Jurkat, Clone E6-1 (cell line): ENCODE measurements at places on chromosomes 1 and 21.

GRCh38 chr1:180143359-180143758 is 11.3 kb upstream of the QSOX1 start:
- DNase-seq, result no peak

DNA sequence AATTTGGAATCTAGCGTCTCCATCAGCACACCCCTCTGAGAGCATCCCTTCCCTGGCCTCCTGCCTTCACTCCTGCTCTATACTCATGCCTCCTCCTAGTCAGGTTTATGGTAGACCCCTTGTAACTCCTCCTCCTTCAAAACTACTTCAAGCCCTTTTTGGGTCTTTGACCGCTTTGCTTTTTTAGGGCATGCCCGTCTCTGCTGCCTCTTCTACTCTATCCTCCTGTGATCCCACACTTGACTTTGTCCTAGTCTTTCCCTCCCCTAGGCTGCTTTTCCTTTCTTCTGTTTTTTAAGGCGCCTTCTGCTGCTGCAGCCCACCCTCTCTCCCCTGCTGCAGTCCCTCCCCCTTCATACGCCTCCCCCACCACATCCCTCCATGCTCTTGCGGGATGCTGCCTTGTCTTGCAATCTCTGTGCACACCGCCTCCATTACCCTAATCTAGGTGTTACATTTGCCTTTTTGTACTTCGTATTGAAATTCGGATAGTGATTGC is 1.5 kb downstream of the SNX27 start:
- no peak for DNase-seq

DNA sequence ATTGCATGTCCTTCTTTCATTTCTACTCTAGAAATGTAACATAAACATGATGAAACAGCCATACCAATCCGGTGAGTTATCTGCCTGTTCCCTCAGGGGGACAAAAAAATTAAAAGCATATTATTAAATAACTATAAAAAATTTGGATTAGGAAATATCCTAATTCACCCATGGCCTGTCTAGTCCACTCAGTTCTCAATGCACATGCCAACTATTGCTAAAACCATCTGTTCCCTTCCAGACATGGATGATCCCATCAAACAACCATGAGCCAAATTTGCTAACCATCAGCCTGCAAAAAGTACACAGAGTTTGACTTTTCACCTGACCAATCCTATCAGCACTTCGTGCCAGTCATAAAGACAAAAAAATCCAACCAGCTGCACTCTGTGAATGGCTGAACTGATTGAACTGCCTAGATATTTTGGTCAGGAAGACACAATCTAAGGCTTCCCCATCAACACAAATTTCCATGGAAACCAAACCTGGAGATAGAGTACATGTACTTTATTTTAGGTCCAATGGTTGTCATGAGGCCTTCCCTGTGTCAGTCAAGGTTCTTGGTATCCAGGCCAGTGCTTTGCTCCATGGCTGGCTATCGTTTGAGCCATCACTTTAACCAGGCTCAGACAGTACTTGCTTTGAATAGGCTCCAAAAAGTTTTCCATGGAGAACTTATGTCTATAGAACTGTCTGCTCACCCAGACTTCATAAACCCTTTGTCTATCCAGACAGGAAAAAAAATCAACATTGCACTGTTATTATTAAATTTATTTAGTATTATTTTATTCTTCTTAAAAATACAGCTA is 570.8 kb downstream of the LTN1 start:
- no peak for DNase-seq

- DNase-seq, result no peak
Measured at GRCh38 chr1:22835636-22836319, 125.1 kb downstream of the EPHB2 start.

DNA sequence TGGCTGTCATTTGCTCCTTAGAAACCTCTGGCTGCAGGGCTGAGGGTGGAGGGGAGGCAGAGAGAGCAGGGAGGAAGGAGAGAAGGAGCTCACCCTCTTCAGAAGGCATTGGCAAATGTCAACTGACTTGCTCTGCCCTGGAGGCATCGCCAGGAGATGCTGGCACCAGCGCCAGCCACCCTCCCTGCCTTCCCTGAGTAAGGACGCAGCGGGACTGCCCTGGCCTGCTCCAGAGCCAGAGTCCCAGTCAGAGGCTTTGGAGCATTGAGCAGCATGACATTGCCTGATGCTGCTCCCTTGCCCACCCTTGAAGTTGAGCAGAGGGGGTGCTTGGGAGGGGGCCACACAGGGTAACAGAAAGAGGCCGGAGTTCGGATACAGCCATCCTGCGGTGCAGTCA is 62.3 kb downstream of the DISP3 start:
- DNase-seq, result no peak

DNA sequence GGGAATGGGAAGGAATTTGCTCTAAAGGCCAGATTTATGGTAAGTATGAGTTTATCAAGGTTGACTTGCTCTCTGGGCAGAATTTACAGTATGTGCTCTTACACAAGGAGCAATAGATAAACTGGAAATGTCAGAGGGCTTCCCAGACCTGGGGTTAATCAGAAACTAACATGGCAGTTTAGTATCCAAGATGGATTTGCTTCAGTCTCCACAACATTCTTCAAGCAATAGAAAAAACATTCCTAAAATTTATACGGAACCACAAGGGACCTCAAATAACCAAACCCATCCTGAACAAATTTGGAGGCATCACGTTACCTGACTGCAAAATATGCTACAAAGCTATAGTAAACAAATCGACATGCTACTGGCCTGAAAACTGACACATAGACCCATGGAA is 606.7 kb upstream of the CHRM3 start:
- no peak for DNase-seq

- no peak for DNase-seq
Measured at GRCh38 chr1:162682013-162682419, 49.8 kb downstream of the DDR2 start.

- DNase-seq, result no peak
Measured at GRCh38 chr1:78554840-78555239, 64.1 kb downstream of the PTGFR start.

DNA sequence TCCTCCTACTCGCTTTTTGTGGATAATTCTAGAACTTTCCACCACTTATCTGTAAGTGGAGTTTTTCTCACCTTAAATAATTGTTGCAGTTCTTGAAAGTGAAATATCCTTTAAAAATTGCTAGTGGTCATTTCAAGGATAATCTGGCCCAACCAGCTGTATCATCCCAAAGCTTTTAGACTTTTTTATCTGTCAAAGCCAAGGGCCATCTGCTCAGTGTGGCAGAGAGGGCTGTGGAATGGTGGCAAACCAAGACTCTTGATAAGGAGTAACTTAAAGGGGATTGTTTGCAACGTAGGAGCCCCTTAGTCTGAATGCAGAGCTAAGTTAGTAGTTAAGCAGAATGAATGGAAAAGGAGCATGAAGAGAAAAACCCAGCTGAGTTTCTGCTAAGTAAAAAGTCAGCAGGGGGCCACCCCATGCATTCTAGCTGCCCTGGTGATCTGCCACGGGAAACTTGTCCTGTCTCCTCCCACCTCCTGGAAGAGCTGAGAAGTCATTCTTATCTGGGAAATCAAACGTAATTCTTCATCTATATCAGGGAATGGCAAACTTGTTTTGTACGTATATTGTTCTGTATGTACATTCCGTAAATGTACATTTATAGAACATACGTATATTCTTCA is 169.3 kb downstream of the PRDM2 start:
- no peak for DNase-seq

GRCh38 chr21:42317341-42317741 is 2.1 kb upstream of the TFF3 start:
- no peak for DNase-seq

GRCh38 chr1:29470788-29471119 is 234.4 kb downstream of the PTPRU start:
- no peak for DNase-seq

GRCh38 chr1:210347112-210347511 is 18.4 kb downstream of the HHAT start:
- no peak for DNase-seq

DNA sequence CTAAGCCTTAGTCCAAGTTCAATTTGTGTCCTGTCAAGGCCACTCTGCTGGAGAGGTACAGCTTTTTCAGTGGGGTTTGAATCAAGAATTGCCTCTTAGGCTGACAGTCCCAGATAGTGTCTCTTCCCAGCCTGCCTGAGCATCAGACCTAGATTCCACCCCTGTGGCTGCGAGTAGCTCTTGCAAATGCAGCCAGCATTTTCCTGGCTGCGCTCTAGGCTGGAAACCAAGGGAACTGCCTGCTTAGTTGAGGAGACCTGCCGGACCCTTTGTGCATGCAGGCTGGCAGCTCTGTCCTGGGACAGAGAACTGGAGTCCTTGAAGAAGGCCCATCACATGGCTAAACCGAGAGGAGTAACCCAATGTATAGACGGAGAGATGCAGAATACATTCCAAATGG is 293.7 kb downstream of the PCP4 start:
- no peak for DNase-seq

DNA sequence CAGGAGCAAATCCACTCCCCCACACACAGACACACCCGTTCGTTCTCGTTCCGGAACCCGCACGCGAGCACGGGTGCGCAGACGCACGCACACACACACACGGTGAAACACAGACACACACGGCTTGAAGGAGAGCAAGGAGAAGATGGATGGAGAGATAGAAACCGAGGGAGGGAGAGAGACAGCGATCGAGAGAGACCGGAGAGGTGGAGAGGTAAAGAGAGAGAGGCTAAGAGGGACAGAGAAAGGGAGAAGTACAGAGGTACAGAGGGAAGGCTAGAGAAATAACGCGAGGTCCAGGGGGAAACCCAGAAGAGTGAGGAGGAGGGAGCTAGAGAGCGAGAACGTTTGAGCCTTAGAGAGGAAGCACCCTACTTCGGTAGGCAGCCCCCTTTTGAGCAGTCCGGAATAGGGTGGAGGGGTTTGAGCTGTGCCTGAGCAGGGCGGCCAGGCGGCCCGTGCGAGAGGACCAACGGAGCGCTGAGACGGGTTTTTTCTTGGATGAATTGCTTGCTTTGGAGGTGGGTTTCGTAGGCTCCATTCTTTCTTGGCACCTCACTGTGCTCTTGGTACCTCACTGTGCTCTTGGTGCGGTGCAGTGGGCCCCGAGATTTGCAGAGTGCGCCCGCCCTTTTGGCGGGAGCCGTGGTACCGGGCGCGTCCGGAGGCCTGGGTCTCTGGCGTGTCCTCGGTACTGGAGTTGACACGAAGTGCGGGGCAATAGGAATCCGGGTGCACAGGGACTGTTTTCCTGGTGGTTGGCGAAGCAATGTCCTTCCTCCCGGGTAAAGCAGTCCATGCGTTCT is 88.4 kb upstream of the RHOU start:
- peak; percentile 59 for DNase-seq

- DNase-seq, result no peak
Measured at GRCh38 chr21:42338729-42339715, 11.8 kb downstream of the TFF2 start.

DNA sequence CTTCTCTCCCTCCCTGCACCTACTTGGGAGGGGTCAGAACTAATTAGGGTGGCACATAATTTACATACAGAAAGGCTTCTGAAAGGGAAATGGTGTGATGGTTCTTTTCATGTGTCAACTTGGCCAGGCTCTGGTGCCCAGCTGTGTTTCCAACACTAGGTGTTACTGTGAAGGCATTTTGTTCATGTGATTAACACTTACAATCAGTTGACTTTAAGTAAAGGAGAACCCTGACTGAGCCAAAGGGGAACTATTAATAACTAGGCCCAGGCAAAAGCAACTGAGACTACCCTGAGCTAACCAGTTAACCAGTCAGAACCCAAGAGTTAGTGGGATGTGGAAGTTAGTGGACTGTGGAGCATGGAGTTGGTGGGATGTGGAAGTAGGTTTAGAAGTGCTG is 114.9 kb downstream of the SEC16B start:
- DNase-seq, result no peak

- no peak for DNase-seq
Measured at GRCh38 chr1:190429141-190429540, 48.5 kb downstream of the BRINP3 start.

- peak; percentile 85 for DNase-seq
Measured at GRCh38 chr1:43963006-43963405, 6.8 kb upstream of the DPH2 start.

- peak; percentile 89 for DNase-seq
Measured at GRCh38 chr1:59477286-59477685, 180.4 kb downstream of the FGGY start.

DNA sequence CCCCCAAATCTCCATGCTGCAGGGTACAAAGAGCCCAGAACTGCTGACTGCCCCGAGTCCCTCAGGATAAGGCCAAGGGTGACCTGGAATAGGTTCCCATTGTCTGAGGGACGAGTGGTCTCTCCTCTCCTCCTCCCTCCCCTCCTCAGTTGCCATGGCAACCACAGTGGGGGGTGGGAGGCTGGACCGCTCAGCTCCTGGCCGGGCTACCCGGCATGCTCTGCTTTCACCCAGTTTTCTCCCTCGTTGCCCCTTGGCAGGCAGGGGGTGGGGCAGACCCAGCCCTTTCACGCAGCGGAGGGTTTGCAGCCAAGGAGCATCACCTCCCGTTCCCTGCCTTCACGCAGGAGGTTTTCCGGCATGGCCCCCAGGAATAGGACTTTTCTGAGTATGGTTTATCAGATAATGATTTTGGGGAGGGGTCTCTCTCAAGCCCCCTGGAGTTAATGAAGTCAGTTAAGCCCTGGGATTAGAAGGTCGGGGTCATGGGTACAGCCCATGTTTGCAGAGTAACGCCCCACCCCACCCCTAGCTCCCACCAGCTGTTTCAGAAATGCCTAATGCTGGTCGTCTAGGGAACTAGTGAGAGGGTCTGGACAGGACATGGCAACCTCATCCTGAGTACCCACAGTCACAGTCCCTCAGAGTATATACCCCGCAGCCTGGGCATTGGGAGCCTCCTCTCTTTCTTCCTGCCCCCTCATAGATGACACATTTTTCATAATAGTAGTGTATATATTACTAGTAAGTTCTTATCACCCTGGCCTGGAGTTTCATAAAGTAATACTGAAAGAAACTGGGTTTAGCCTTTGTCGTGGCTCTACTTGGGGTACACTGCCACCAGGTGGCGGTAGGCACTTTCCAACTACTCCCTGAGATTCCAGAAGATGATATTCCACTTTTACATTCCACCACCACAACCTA is 20.7 kb downstream of the C1QB start:
- DNase-seq, result no peak

GRCh38 chr1:43975249-43975961 is 645 bp downstream of the ATP6V0B start:
- DNase-seq, result peak; percentile 71

DNA sequence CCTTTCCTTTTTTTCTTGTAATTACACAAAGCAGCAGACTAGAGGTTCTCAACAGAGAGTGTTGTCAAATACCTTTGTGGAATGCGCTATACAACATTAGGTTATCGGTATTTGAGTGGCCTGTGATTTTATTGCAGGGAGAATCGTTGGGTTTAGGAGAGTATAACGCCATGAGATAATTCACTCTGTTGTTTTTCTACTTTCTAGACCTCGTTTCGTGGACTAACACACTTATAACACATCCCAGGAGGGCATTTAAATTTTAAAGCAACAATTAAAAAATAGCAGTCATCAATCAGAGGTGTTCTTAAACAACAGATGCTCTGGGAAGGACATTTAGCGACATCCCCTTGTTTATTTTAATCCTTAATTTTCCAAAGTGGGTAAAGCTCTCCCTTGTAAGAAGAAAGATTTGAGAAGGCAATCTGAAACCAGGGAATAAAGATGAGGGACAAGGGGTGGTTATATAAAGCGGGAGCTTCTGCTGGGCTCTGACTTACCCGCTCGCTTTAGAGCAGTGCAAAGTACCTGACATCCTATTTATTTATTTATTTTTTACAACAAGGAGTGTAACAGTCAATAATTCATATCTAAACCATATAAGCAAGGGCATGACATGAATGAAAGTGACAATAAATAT is 4.9 kb downstream of the PBX1 start:
- DNase-seq, result no peak

- no peak for DNase-seq
Measured at GRCh38 chr1:233962878-233963277, 58.4 kb downstream of the SLC35F3 start.
